ENCODE measurements at places on chromosomes 16 and 17.
A peak's percentile ranks its signal among the peaks of the same experiment; 100 is the strongest.

DNA sequence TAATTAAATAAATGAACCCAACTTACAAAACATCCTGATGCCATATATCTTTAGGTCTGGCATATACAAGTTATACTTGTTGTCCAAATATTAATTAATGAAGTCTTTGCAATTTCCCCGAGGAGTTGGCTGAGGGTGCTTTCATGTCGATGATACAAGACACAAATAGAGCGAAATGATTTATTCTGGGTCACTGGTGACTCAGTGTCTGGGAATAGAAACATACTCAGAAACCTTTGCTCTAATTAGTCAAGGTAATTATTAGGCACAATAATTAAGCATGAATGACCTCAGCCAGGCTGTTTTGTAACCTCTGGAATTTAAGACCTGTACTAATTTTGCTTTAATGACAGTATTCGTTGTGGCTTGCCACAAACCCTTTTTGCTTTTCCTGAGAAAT lies 37.0 kb upstream of the HAPSTR1 start:
- DNase-seq = no peak

DNA sequence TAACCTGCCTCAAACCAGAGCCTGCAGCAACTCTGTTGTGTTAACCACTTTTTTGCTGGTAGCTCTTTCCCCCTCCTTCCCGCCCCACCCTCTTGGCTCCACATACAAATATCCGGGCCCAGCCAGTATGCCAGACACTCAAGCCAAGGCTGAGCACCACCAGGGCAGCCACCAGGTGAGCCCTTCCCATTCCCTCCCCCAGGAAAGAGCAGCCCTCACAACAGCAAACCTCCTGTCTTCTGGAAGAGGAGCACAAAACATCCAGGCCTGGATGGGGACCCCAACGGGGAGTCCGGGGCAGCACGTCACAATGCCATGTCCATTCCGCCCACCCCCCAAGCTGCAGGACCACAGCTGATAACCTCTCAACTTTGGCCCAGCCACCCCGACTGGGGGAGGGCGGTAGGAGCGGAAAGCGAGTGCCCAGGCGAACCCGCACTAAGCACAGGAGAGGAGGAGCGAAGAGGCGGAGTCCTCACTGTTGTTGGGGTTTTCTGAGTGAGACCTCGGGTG lies 757 bp downstream of the ORMDL3 start:
- no peak for DNase-seq

GRCh38 chr17:66493283-66494019 lies 191.0 kb downstream of the PRKCA start:
- peak; percentile 61 for DNase-seq

GRCh38 chr16:4272114-4272956 lies 488 bp downstream of the TFAP4 start:
- peak; percentile 63 for DNase-seq

- no peak for DNase-seq
These were observed 27.4 kb downstream of the COPZ2 start for GRCh38 chr17:48010193-48010592.

DNA sequence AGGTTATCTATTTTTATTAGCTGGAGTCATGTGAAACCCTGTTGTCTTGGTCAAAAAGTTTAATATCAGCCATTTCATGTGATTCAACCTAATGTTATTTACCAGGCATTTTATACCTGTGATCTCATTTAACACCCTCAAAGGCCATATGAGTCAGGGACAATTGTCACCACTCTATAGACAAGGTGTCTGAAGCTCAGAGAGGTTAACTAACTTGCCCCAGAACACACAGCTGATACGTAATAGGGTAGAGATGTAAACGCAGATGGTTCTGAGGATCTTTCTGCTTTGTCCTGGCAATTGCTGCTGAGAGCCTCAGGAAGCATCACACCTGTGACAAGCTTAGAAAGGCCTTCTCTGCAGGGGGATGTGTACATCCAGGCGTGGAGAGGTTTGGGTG lies 4.9 kb downstream of the CD300A start:
- no peak for DNase-seq

GRCh38 chr16:75491876-75492275 lies 3.4 kb downstream of the CHST6 start:
- no peak for DNase-seq

DNA sequence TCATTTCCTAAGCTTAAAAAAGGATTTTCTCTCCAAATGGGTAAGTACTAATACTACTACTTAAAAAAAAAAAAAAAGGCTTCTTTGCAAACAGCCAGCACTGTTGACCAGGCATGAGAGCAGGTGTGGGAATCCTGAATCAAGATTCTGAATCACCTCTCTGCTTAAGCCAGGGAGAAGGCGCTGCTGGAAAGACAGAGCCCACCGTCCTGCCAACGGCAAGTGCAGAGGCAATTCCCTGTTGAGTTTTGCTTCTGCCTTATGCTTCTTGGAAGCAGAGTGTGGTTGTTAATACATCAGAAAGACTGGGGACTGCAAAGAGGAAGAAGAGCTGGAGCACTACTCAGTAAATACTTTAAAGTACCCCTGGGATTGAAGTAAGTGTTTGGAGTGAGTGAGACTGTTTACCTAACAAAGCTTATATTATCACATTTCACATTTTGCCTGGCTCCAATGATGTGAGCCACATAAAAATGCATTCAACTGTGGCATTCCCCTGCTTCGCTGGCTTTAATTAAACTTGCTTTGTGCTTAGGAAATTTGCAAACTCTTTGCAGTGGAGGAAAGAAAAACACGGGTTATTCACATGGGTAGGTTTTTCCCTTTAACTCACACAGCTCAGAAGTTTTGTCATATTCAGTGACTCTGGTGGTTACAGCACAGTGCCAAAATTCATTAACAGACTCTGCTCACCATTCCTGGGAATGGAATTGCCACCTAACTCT lies 86.0 kb upstream of the KIF2B start:
- no peak for DNase-seq

Measured in inflammatory macrophage (primary cell).